Endothelial cell of umbilical vein (primary cell): ENCODE measurements at places on chromosomes 6 and 20.

DNA sequence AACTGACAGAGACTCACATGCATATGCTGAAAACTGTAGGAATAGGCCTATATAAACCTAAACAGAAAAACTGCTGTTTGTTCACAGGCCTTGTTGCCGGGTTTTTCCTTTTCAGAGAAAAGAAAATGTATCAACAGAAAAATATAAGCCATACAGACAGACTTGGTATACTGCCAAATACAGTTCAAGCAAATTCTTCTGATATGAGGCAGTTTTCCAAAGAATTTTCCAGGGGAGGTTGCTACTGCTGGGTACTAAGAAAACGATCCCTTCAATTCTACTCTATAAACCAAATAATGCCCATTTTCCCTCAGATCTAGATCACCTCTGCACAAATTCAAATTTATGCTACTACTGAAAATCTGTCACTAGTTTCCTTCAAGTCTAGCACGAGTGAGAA is 59.4 kb downstream of the ME1 start:
- peak; percentile 45 for DNase-seq

DNA sequence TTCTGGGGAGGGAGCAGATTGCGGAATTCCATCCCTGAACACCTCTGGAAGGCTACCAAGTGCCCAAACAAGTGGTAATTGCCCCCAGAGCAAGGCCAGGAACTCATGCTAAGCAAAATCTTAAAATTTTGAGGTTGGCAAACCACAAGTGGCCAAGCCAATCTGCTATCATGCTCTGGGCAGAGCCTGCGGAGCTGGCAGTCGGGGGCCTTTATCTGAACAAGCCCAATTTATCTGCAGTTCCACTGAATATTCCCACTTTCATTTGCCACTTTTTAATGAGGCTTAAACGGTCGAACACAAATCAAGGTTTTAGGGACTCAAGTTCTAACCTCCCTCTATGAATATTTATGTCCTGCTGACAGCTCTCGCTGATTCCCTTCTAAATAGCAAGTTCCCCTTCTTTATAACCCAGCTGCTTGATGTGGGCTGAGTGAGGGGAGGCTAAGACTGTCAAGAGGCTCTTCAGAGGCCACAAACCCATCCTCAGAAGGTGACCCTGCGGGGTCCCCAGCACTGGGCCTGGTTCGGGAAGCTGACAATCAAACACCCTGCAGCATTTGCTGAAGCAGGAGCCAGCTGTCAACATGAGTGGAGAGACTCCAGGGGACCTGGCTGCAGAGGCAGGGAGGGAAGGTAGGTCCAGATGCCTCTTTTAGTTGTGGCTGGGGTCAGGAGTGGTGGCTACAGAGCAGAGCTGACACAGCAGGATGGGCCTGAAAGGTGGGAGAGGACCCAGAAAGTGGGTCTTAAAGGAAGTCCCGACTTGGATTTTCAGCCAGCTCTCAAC is 11.9 kb downstream of the CCDC167 start:
- DNase-seq, result no peak

DNA sequence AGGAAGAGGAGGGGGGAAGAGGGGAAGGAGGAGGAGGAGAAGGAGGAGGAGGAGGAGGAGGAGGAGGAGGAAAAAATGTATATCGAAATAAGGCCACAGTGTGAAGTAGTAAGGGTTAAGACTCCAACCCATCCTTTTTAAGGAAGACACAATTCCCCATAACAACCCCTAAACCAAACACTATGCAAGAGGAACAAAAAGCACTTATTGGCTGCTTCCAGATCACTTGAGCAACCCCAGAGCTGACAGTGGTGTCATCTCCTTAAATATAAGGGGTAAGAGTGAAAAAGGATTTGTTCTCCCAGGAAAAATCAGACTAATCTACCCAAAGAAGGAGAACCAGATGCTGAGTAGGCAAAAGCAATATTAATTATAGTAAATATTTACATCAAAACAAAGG is 169.1 kb upstream of the SASH1 start:
- no peak for DNase-seq

- no peak for DNase-seq
Observed at GRCh38 chr20:49405062-49405683, 77.3 kb downstream of the KCNB1 start.

DNA sequence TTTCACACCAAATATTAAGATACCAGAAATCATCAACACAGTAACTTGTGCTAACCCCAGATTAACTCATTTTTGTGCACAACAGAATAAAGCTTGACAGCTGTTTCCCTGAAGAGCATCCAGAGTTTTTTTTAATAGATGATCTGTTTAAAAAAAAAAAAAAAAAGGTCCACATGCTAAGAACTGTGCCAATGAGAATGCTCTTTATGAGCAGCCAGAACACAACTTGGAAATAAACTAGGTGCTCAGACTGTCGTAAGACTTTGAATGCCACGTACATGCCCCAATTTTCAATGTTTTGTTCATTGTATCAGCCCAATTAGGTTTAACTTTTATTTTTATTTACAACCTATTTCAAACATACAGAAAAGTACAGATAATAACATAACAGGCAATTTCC is 47.3 kb downstream of the STAU1 start:
- no peak for DNase-seq

GRCh38 chr6:166952121-166952520 is 4.2 kb downstream of the RNASET2 start:
- no peak for DNase-seq

DNA sequence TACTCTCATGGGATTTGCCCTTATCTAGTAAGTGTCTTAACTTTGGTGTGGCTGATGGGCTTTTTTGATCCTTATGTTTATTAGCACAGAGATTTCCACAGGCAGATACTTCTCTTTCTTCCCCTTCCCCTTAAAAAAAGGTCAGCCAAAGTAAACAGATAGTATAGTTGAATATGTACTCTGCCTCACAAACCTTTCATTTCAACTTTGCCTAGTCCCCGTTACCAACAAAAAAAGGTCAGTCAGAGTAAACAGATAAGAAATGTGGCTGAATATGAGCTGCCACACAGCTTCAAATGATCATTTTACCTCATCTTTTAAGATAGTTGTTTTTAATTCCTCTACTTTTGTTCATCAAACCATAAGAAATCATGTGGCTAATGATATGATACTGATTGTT is 34.1 kb upstream of the SLC35D3 start:
- DNase-seq, result no peak

- no peak for DNase-seq
Observed at GRCh38 chr6:151723152-151723551, 84.3 kb upstream of the ESR1 start.

GRCh38 chr6:6897140-6897539 is 210.6 kb upstream of the RREB1 start:
- no peak for DNase-seq

- DNase-seq, result peak; percentile 12
Observed at GRCh38 chr6:153058291-153058690, 55.8 kb upstream of the MTRF1L start.

- DNase-seq, result no peak
Observed at GRCh38 chr6:25875563-25875905, 1.5 kb upstream of the SLC17A3 start.

DNA sequence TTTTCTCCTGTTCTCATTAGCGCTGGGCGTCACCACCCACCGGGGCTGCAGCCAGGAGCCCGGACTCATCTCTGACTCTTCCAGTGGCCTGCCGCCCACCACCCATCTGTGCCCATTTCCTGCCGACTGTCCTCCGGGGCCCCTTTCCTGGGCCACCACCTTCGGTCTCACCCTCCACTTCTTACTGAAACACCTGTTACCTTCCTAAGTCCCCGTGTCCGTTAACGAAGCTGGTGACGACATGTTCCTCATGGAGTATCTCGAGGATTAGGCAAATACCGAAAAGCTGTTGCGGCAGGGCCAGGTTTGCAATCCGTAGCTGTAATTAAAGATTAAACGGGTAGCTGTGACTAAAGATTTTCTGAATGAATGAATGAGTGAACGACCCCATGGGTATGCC is 80.2 kb downstream of the SRC start:
- no peak for DNase-seq

DNA sequence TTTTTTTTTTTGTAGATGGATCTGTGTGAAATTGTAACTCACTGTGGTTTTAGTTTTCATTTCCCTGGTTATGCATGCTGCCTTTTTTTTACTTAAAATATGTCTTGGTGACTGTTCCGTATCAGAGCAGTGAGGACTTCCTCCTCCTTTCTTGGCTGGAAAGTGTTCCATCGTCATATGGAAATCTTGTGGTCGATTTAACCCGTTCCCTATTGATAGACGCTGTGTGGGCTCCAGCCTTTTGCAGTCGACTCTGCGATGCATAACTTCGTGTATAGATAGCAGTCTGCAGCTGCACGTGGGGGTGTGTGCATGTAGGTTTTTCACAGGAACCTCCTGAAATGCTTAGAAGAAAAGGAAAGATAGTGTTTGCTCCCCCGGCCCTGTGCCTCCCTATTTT is 28.1 kb upstream of the PNPLA1 start:
- DNase-seq, result no peak

GRCh38 chr6:64729522-64729921 is 977.5 kb downstream of the EYS start:
- no peak for DNase-seq

- DNase-seq, result no peak
Observed at GRCh38 chr20:24566656-24567055, 97.2 kb downstream of the SYNDIG1 start.

GRCh38 chr6:92945799-92946198 is 473.6 kb downstream of the EPHA7 start:
- peak; percentile 17 for DNase-seq

- no peak for DNase-seq
Observed at GRCh38 chr6:136990754-136991153, 54.0 kb downstream of the IL20RA start.

DNA sequence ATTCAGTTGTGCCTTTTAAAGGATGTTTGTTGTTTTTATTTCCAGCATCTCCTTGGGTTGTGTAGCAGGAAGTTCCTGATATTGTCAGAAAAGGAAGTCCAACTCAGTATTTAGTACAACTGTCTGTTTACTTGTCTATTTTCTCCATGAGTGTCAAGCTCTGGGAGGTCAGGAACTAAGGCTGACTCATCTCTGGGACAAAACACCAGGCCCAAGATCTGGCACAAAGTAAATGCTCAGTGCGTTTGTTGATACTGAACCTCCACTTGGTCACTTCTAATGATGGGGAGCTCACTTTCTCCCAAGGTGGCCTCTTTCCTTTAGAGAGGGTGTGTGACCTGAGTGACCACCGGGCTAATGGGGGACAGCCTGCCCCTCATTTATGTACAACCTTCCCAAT is 12.6 kb upstream of the PIGU start:
- DNase-seq, result peak; percentile 61

GRCh38 chr6:34890533-34890925 is 1.5 kb downstream of the ANKS1A start:
- no peak for DNase-seq

- DNase-seq, result no peak
Observed at GRCh38 chr20:17381724-17382123, 149.5 kb downstream of the BFSP1 start.

- DNase-seq, result no peak
Observed at GRCh38 chr6:161853657-161854056, 579.8 kb upstream of the AGPAT4 start.

- DNase-seq, result no peak
Observed at GRCh38 chr6:73079611-73079955, 145.7 kb downstream of the KHDC1L start.

DNA sequence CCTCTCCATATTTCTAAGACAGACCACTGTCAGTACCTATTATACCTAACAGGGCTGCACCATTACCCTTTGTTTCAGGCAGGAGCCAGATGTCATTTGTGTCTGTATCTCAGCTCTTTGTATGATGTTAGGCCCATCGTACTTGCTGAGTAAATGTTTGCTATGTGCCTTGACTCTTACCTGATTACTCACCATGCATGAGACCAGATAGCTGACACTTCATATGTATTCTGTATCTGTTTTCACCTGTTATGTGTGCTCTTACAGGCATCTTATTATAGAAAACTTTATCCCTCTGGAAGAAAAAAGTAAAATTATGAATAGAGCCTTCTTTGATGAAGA is 31.7 kb upstream of the ASXL1 start:
- DNase-seq, result no peak

GRCh38 chr6:692858-693722 is at the start of gene EXOC2:
Gene EXOC2 (minus strand): TSS chr6:693139. CDS start chr6:637818, 55,321 bp downstream.
- peak; percentile 79 for DNase-seq

DNA sequence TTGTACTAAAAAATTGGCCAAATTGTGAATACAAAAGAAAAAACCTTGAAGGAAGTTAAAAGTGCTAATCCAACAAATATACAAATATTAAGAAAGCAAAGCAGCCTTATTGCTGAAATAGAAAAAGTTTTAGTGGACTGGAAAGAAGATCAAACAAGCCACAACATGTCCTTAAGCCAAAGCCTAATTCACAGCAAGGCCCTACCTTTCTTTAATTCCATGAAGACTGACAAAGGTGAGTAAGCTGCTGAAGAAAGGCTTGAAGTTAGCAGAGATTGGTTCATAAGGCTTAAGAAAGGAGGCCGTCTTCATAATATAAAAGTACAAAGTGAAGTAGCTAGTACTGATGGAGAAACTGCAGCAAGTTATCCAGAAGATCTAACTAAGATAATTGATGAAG is 53.5 kb downstream of the TINAG start:
- no peak for DNase-seq

DNA sequence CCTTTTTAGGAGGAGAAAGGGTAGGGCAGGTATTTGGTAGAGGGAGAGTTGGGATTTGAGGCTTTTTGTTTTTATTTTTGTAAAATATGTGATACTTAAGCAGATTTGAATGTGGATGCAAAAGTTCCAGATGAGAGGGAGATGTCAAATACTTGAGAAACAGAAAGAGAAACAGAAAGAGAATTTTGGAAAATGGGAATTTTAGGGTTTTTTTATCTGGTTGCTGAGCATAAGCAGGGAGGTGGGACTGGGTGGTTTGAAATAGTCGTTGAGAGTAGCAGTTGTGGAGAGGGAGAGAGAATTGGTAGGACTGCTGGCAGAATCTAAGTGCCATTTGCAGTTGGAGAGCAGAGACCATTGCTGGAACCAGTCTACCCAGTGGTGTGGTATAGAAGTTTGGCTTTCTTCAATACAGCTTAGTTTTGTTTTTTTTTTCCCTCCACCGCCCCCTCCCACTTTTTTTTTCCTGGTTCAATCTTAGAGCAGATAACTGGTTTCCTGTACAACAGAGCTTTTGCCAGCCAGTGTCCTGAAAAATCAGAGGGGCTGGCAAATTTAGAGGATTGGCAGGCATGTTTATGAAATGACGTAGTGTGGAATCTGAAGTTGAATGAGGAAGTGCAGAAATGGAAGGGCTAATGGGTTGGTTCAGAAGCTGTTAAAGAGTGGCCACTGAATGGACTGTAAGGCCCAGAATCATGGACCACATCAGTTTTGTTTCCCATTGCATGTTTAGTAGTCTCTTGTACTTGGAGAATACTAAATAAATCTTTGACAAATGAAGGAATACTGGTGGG is 68.7 kb downstream of the ATRN start:
- DNase-seq, result peak; percentile 37

GRCh38 chr20:23235173-23236027 is 115.2 kb upstream of the NXT1 start:
- DNase-seq, result peak; percentile 72

DNA sequence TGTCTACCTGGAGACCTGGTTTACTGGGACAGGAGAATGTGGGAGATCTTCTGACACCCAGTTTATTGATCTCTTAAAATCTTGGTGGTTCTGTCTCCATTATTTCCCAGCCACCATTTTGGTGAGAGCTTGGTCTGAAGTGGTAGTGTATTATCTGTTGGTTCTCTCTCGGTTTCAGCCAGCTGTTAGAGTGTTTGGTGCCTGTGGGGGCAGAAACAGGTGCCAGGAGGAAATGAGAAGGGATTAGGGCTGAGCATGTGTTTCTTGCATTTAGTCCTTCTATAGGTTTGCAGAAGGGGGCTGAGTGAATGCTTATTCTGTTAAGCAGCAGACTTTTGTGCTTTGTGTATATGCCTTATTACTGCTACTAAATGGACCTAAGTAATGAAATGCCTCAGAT is 9.6 kb downstream of the JARID2 start:
- DNase-seq, result no peak
